ENCODE measurements at places on chromosomes 2 and 18. TPM values are rescaled to one million over a fixed set of nuclear protein-coding genes. Genes with fewer than 3 reads are reported as not detected.
A peak's percentile ranks its signal among the peaks of the same experiment; 100 is the strongest.

DNA sequence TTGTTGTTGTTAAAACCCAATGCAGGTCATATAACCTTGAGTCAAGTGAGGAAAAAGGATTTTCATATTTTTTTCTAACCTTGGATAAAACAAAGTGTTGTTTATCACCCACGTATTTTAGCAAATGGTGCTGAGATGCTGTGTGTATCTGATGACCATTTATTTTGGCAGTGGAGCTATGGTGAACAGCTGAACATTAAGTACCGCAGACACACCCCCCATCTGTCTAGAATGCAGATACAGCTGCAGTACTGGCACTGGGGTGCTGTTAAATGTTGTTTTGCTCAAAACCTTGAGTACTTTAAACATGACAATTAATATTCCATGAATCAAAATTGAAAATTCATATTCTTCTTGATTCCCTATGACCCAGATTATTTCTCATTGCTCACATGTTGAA, 773.3 kb upstream of the SLC39A10 start:
- no peak for DNase-seq

GRCh38 chr2:173966274-173967098, 1.3 kb upstream of the SP3 start:
- peak; percentile 12 for DNase-seq

DNA sequence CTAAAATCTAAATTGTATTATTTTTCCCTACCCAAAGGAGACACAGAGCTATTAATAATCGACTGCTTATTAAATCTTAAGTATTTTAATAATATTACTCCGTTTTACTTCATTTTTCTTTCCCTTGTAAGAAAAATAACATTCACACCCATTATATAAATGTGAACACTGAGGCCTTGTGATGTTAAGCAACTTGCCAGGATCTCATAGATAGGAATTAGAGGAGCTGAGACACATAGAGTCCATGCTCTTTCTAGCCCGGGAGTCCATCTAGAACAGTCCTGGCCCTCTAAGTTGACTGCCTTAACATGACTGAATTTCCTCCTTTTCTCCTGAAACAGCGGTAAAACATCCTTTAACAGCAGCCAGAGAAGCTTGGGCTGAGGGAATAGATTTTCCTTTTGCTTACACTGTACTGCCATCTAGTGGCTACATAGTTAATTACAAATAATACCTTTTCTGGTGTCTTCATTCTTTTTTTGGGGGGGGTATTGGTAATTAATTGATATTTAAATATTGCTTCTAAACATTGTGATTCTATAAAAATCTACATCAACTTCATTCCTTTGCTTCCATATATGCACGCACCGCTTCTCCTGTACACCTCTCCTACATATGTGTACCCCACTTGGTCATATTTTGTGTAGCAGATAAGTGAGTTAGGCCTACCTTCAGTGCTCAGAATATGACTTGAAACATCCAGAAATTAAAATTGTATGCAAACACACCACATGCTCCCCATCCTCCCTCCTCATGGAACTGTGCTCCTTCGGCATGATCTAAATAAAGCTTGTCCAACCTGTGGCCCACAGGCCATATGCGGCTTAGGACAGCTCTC, 125.8 kb upstream of the HNMT start:
- DNase-seq: peak; percentile 6

ANKRD62 gene
- total RNA-seq: not detected

PTPRM gene
- 102 TPM for total RNA-seq

GRCh38 chr2:149857344-149857743, 269.8 kb upstream of the MMADHC start:
- no peak for DNase-seq

- no peak for DNase-seq
Measured at GRCh38 chr2:132780651-132781050, 110.6 kb upstream of the LYPD1 start.

DNA sequence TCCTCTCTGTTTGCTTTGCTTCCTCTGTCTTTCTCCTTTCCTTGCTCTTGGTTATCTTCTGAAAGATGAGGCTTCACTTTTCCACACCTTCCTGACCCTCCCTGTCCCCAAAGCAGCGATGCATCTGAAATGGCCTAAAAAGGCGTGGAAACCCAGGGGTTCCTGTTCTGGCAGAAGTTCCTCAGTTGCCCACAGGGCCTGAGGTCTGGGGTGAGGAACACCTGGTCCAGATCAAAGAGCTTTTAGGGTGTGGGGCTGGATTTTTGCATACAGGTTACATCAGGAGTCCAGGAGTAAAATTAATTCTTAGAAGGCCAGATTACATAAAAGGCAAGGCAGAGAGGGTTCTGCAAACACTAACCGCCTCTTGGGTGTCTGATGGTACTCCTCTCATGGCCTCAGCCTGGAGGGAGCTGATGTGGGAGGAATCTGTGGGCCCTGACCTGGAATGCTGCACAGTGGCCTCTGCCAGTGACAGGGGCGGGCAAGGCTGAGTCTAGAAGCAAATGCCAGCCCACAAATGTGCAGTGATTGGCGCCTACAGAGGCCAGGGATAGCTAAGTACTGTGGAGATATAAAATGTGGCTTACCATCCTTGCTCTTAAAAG, 41.8 kb downstream of the INPP4A start:
- DNase-seq: no peak

DNA sequence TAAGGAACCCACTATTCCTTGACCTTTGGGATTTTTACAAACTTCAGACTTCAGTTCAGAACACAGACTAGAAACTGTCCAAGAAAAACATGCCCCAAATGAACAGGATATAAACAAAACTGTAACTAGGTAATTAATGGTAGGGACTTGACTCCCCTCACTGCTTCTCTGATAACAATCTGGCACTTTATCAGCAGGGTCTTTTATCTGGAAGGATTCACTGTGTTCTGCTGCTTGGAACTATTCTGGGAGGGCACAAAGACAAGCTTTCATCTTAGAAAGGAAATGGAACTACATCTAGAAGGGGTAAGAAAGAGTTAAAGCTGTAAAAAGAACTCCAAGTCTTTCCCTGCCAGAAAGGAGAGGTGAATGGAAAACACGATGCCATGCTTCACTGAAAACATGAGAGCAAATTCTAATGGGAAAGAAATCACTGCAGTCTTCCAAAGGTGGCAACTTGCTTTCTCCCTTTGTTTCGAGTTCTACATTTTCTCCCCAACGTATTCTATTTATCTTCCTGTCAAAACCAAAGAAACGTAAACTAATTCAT, 181.2 kb downstream of the THADA start:
- DNase-seq: no peak

DNA sequence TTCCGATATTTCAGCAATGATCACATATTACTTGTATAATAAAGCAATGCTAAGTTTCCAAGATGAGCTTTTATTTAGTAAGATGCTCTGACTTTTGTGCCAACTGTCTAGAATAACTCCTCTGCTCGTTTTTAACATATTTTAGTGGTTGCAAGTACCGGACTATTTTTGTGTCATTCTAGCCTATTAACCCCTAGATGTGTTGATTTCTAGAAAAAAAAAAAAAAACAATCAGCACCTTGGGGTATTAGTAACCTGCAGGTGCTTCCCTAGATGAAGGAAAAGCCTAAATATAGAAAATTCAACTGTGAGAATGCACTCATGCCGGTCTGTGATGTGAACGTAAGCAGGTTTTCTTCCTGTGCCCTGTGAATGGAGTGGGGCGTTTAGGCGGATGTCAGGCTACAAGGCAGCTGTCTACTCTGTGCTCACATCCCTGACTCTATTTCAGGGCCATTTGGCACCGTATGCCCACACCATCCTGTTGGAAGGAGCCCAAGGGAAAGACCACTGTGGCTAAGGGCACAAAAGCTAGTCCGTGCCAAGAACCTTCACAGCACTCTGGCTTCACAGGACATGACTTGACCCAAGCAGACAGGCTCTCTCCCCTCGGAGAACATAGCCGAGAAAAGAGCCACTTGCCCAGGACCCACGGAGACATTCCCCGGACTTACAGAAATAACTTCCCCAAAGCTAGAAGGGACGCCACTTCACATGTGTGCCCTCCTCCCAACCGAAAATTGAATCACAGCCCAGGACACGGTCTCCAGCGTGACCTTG, 60.9 kb upstream of the AGAP1 start:
- no peak for DNase-seq

- no peak for DNase-seq
Measured at GRCh38 chr2:165698444-165698884, 95.6 kb downstream of the GALNT3 start.

DNA sequence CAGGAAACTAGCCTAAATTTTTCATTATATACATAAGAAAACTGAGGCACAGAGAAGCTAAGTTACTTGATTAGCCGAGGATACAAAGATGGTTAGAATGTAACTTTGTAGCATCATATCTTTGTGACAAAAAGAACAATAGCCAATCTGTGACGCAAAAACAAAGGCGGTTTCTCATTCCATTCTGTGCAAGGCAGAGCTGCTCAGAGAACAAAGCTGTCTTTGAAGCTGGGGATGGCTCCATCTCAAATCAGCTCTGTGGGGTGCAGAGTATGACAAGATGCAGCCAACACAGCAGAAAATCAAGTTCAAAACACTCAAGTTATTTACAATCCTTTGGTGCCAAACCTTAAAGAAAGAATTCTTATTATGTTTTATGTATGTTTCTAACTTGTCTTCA, 81.9 kb upstream of the VWC2L start:
- peak; percentile 33 for DNase-seq

DNA sequence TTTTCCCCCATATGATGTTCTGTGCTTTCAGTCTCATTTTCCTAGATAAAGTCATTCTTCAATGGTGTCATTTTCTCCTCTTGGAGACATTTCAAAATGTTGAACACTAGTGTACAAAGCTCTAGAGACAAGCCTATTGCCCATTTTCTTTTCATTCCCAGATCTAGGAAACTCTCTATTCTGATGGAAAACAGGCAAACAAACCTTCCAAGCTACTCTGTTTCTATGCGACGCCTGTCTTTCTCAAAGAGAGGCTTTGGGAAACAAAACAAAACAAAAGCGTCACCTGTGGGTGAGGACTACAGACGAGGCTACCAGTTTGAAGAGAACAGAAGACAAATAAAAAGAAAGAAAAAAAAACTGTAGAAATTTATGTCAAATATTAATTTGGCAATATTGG, 311.0 kb downstream of the CBLN2 start:
- no peak for DNase-seq

COPS9 gene
- 95.0 TPM for total RNA-seq

GRCh38 chr18:51603551-51603950, 406.1 kb upstream of the MEX3C start:
- DNase-seq: no peak

DNA sequence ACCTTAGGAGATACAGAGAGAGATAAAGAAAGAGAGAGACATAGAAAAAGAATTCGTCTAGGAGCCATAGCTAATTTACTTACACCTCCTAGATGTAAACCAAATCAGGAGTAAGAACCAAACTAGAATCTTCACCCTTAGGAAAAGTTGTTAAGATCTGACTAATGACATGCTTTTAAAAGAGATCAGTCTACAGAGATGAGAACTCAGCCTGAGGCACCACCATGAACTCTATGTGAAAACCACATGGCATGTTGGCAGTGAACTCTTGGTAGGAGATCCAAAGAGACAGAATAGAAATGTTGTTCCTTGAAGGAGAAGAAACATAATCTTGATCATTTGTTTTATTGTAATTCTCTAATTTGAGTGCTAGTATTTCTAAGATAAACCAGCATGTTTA, 585.4 kb upstream of the ID2 start:
- no peak for DNase-seq

DNA sequence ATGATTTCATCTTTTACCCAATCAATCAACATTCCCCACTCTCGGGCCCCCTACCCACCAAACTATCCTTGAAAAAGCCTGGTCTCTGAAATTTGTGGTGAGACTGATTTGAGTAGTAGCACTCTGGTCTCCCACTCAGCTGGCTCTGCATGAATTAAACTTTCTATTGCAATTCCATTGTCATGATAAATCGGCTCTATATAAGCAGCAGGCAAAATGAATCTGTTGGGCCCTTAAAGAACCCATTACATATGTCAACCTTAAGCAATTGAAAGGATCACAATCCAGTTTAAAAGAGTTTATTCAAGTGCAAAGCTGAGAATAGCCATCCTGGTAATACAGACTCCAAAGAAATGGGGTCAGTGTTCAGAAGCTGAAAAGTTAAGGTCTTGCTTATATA, 68.2 kb downstream of the NEURL3 start:
- no peak for DNase-seq

DNA sequence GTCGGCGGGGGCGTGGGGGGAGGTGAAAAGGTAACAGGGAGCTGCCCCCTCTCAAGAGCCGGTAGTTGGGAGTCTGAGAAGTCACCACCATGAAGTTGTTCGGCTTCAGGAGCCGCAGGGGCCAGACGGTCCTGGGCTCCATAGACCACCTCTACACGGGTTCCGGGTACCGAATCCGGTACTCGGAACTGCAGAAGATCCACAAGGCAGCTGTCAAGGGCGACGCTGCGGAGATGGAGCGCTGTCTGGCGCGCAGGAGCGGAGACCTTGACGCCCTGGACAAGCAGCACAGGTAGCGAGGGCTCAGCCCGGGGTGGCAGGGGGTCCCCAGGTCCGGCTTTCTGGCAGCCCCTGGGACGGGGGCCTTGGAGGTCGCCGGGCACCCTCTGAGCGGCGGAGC, 47.1 kb upstream of the ZNF519 start:
- no peak for DNase-seq

PROC gene
- total RNA-seq: not detected

HOXD3 gene
- total RNA-seq: not detected

GRCh38 chr2:197839327-197839726, 34.9 kb downstream of the PLCL1 start:
- no peak for DNase-seq

DNA sequence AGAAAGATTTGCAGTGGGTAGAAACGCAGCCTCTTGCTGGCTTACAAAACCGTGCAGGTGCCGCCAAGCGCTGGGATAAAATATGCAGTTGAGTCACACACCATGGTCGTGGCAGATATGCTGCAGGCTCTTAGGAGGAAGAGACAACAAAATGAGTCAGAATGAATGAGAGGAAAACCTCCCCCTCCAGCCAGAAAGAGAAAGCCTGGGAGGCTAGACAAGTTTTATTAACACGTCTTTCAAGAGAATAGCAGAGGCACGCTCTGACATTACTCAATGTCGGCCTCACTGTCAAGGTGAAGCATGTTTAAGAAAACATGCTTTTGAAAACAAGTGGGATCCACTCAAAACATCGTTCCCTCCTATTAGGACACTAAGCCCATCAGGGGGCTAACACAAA, 37.1 kb upstream of the ZCCHC2 start:
- no peak for DNase-seq

DNA sequence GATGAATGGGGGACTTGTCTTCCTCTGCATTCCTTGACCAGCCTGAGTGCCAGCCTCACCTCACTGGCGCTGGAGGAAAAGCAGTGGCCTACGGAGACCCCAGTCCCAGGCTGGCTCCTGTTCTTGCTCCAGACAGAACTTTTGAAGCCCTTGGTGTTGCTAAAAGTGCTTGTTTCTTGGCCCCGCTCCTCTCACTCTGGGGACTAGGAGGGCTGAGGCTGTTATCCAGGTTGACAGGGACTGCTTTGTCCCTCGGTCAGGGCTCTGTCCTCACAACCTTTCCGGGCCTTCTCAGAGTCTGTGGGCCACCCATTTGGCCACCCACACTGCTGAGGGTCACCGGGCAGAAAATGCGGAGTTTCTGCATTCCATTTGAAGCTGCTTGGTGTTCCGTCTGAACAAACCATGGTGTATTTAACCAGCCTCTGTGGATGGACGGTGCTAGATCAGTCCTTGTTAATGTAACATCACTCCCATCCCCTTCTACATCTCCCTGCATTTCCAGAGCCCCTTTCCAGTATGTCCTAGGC, 25.6 kb downstream of the B3GNT7 start:
- no peak for DNase-seq

- no peak for DNase-seq
Measured at GRCh38 chr2:148258124-148258523, 237.2 kb downstream of the MBD5 start.
